Stimulated activated CD8-positive, alpha-beta memory T cell treated with anti-CD3 and anti-CD28 coated beads, Interleukin-7, amount 100 ng/mL, for 1 hour (primary cell): ENCODE measurements at places on chromosomes 4 and X.

DNA sequence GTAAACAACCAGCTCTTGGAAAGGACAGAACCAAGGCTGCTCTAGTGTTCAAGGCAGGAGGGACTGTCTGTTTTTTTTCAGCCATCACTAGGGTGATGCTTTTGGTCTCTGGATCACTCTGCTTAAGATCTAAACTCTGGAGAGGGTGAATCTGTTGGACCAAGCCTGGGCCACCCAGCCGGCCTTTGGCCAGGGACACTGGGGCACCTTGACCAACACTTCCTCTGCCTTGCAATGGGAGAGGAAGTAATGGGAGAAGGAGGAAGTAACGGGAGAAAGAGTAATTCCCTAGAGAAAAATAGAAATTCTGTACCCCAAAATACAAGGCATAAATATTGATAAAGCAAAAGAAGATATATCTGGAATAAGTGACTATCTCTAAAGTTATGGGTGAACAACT lies 12.9 kb downstream of the CHRNA9 start:
- no peak for DNase-seq

GRCh38 chr4:98293104-98293887 lies 32.1 kb downstream of the RAP1GDS1 start:
- DNase-seq = no peak

GRCh38 chrX:1151378-1152077 lies 60.9 kb downstream of the CRLF2 start:
- no peak for DNase-seq

DNA sequence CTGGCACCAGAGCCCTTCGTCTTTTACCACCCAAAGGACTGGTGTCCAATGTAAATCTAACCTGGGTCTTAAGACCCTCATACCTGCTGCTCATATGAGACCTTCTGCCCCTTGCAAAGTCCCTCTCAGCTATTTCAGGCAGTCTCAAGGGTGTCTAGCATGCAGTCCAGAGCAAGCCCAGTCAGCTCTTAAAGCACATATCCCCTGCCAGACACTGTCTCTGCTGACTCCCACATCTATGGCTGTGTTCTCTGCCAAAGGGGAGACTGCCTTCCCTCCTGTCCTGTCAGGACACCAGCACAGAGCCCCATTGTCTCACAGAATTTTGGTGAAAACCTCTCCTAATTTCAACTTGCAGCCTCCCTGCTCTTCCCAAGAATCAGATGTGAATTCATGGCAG lies 118.5 kb downstream of the PARM1 start:
- DNase-seq = no peak

DNA sequence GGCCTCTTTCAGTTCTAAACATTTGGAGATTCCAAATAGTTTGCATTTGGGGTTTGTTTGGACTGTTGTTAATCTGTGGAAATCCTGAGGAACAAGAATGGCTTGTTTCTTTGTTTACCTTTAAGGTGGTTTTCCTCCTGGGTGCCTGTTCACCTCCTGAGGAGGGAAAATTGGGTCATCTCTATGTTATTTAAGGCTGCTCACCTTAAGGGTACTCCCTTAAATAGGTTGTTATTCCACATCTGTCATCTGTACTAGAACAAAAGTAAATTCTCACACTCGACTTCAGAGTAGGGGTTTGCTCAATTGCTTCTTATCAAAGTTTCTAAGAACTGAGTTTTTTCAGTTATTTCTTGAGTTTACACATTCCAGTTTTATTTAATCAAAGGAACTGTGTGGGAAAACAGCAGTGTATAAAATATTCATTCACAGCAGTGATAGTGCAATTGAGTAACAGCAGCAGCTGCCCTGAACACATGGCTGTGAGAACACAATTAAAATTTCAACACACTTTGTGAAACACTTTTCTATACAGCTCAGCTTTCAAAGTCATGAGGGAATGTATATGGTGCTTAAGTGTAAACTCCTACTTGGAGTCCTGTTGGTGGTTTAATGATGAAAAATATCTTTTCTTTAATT lies 238.5 kb upstream of the PGRMC2 start:
- no peak for DNase-seq

DNA sequence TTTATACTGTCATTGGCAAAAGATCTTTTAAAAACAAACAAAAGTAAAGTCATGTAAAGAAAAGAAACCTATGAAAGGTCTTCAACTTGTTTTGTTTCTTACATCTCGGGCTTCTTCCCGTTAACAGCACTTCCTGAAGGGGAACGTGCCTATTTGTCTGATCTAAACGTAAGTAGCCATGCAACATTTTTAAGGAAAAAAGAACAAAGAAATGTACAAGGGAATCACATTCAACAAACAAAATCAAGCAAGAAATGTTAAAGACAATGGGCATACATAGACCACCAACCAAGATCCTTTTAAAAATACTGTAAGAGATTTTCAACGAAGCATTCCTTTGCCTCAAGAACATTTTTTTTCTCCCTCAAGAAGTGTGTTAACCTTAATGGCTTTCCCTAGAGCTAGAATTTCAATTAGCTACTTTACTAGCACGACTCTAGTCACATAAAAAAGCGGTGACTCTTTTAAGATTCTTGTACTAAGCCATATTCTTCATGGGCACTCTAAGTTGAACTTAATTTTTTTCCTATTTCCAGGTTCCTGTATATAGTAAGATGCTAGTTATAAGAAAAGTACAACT lies 112.0 kb upstream of the TTC29 start:
- DNase-seq = no peak

DNA sequence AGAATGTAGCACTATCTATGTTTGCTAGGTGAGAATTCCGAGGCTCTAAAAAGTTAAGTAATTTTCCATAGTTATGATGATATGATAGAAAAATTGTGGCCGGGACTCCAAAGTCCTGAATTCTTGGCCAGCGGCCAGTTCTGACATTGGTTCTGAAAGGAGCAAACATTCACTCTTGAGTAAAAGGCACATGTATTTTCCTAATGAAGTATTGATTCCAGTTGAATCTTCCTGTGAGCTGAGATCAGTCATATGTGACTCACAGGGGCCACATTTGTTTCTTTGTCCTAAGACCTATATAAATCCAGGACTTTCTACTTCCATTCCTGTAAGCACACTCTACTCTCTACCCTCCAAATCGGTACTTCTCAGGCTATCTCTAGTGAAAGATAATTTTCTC lies 349.9 kb downstream of the BMPR1B start:
- DNase-seq = no peak

DNA sequence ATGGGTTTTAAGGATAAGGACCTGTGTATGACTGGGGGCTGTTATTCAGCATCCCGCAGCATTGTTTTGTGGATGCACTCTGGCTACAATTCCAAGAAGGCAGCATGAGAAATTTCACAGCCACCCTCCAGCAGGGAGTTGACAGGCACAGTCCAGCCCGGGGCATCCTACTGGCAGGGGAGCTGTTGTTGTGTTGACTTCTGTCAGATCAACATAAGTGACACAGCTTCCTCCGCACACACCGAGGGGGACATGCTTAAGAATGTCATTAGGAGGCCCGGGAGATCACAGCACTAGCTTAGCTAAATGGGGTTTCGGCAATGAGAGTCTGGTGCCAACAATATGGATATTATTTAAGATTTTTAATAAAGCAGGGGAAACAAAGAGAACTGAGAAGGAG lies 326.5 kb downstream of the ASMT start:
- DNase-seq = no peak

- DNase-seq = no peak
These were observed 22.6 kb downstream of the FGFRL1 start for GRCh38 chr4:1033840-1034551.

DNA sequence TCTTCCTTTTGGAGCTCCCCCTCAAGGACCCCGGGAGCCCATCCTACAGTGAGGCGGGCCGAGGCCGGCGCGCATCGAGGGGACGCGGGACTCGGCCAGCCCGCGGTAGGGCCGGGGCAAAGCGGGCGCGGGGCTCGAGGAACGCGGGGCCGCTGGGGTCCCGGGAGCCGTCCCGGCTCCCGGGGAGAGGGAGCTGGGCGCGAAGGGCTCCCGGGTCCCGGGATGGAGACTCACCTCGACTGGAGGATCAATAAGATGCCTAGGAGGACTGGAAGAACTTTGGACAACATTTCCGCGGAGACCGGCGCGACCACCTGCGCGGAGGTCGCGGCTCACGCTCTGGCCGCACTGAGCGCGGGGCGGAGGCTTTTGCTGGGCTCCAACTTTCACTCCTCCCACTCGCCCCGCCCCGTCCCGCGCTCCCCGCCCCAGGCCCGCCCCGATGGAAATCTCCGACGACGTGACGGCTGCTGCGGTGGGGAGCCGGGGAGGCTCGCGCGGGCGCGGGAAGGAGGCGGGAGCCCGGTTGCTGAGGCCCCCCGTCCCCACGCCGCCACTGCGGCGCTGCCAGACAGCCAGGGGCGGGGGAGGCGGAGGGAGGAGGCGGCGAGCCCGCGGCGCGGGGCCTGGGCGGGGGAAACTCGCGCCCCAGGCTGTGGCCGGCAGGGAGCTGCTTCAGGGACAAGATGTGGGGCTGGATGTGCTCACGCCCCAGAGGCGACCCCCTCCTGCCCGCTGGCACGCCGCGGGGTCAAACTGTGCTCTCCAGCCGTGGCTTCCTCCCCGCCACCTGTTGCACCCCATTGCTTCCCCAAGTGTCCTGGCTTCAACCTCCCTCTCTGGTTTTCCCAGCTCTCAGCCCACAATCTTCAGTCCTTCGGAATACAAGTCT lies at the start of gene GABRE:
TSS of gene GABRE (minus strand) at position 341 of the 892 bp plus-strand sequence. CDS start at position 290, 51 bp downstream.
- DNase-seq = no peak

GRCh38 chrX:49792376-49792775 lies 36.7 kb upstream of the PAGE4 start:
- no peak for DNase-seq

GRCh38 chrX:145832796-145833195 lies 15.2 kb downstream of the SLITRK2 start:
- no peak for DNase-seq

GRCh38 chrX:154490021-154490413 lies 412 bp downstream of the SLC10A3 start:
- DNase-seq = no peak

DNA sequence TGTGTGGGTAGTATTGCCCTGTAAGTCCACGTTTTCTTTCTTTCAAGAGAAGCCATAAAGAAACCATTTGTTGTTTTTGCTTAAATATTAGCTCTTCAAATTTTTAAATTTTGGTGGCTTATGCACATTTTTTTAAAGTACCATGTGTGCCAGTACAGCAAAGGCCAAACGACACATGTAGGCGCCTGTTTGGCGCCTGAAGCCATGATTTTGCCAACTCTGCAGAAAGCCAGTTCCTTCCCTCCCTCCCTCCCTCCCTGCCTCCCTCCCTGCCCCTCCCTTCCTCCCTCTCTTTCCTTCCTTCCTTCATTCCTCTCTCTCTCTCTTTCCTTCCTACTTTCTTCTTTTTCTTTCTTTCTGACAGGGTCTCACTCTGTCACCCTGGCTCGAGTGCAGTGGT lies 65.9 kb upstream of the LIMCH1 start:
- DNase-seq = no peak

DNA sequence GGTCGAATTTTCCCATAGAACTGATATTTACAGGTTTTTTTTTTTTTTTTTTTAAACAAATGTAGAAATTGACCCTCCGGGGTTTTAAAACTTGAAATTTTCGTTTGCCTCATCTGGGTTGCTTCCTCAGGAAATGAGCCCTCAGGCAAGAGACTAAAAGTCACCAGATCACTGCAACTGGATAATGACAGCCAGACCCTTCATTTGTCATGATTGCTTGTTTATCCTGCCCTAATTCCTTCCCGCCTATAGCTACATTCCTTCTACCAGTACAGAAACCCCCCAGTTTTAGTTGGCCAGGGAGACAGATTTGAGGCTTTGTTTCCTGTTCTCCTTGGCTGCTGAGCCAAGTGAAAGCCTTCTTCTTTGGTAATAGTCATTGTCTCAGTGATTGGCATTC lies 44.0 kb upstream of the IGFBP7 start:
- DNase-seq = no peak

DNA sequence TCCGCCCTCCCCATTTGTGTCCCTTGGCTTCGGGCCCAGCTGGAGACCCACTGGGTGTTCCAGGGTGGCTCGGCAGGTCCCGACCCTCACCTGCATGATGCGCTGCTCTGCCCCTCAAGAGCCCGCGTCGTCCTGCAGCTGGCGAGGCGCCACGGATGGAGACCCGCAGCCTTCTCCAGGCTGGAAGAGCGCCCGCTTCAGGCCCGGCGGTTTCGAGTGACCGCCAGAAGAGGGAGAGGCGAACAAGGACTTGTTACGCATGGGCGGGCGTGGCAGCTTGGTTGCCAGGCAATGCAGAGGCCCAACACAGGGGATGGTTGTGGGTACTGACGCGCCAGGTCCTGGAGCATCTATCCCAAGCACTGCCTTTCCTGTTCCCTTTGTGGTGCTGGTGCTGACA lies at the start of gene PDCL2:
TSS of gene PDCL2 (minus strand) at position 232 of the 400 bp plus-strand sequence. CDS start at position 96, 136 bp downstream.
- DNase-seq = no peak

GRCh38 chr4:8289151-8289750 lies 19.7 kb downstream of the HTRA3 start:
- no peak for DNase-seq

DNA sequence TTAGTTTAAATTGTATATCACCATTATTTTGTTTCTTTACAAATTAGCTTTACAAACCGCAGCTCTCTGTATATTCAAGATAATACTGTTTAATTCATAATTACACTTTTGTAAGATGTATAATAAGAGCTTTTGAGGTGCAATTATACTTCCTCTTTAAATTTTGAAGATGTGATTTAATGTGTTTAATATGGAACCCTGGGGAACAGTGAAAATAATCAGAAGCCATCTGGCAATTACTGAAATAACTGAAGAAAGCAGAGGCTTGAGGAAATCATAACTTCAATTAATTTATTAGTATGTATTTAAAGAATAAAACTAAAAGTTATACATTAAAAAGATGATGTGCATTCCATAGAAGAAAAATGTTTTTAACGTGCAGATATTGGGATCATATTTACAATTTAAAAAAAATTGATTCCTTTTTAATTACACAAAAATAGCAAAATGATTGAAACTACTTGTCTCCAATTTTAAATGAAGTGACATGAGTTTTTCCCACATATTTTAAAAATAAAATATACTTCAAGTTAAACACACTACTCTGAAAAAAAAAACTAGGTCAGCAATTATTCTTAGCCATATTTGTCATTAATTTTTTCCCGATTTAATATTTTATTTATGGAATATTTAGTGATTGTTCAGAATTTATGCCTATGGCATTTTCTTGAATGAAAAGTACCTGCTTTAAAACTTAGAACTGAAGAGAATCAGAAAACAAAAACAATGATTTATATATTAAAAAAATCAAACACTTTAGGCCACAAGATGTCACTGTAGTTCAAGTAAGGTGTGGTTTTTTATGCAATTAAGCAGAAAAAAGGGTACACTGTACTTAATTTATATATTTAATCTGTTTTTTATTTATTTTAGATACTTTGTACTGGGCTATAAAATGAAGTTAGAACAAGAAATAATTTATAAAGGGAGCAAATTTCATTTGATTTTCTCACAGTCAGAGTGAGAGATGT lies 942.7 kb upstream of the NDST4 start:
- no peak for DNase-seq
